ENCODE measurements at places on chromosomes 16 and 17.

GRCh38 chr17:40177275-40177874 lies at the start of gene RAPGEFL1:
Gene RAPGEFL1, plus strand, starts transcription at chr17:40177470. Its CDS starts 392 bp downstream, at chr17:40177862.
- DNase-seq = no peak

- no peak for DNase-seq
Measured at GRCh38 chr17:28577466-28577824, 750 bp upstream of the ALDOC start.

DNA sequence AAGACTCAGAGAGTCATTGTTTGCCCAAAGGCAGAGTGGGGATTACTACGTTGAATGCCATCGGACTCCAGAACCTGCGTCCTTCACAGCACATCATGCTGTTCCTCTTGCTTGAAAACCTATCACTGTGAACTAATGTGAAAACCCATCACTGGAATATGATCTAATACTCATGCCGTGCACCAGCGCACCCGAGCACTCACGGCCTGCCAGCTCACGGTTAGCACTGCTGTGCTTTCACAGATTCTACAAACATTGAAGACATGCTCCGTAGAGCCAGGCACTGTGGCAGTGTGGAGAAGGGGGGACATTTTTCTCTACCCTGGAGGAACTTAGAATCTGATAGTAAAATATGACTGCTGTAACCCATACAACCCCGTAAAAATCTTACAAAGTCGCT lies 350.4 kb downstream of the C16orf95 start:
- DNase-seq = no peak

DNA sequence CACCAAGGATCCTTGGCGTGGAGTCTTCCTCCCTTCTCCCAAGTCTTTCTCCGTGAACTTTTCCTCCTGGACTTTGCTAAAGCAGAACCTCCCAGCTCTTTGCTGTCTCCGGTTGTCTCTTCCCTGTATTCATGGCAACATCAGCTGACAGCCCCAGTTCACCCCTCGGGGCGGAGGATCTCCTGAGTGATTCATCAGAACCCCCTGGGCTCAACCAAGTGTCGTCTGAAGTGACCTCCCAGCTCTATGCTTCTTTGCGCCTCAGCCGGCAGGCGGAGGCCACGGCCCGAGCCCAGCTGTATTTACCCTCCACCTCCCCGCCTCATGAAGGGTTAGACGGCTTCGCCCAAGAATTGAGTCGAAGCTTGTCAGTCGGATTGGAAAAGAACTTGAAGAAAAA lies 943 bp downstream of the CNTROB start:
- no peak for DNase-seq

- DNase-seq = no peak
Measured at GRCh38 chr16:82451449-82451848, 175.3 kb upstream of the CDH13 start.

DNA sequence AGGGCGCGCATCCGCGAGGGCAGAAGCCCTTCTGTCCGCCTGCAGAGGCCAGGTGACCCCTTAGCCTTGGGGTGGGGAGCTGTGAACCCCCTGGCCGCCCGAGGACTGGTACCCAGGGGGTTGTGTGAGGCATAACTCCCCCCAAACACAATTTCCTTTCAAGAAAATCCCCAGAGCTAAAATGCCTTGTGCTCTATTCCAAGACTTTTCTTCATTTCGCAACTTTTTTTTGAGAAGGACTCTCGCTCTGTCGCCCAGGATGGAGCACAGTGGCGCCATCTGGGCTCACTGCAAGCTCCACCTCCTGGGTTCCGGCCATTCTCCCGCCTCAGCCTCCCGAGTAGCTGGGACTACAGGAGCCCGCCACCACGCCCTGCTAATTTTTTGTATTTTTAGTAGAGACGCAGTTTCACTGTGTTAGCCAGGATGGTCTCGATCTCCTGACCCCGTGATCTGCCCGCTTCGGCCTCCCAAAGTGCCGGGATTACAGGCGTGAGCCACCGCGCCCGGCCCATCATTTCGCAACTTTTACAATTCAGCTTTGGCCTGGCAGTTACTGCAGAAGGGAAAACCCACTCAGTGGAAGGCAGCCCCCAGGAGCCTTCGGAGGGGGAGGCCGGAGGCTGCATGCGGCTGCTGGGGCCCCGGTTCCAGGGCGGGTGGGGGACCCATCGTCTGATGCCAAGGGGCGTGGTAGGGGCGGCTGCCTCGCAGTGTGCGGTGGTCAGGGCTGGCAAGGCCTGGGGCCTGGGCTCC lies 963 bp upstream of the APRT start:
- DNase-seq = no peak

DNA sequence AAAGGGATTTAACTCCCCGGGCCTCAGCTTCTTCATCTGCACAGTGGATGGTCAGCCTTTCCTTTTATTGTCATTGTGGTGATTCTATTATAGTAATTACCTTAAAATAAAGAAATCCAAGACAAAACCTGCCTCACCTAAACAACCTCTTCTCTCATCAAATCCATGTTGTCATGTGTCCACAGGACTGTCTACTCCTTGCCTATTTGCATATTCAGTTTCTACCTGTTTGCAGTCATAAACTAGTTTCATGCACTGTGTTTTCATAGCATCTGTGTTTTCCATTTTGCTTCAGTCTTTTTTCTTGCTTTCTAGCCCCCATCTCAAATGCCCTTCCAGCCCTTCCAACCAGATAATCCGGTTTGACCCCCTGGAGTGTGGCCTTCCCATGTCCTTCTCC lies 44.3 kb upstream of the CPNE2 start:
- DNase-seq = no peak

DNA sequence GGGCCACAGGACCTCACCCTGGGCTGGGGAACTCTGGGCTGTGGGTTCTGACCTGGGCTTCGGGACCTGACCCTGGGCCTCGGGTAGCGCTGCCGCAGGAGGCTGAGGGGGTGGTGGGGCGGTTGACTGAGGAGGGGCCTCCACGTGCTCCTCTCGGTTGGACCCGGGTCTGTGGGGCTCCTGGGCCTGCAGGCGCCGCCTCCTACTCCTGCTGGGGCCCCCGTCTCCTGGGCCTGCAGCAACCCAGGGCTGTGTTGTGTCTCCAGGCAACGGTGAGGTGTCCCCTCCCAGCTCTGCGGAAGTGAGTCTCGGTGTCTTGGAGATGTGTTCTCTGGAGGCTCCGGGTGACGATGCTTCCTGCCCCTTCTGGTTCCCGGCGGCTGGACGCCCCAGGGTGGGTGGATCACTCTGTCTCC lies 41.5 kb upstream of the GNG13 start:
- no peak for DNase-seq

- DNase-seq = no peak
Measured at GRCh38 chr17:34542700-34543336, 36.6 kb upstream of the TMEM132E start.

- DNase-seq = no peak
Measured at GRCh38 chr17:11308531-11308930, 67.5 kb downstream of the SHISA6 start.

GRCh38 chr16:30456302-30456701 lies 10.6 kb upstream of the SEPHS2 start:
- no peak for DNase-seq

- no peak for DNase-seq
Measured at GRCh38 chr16:31868691-31869167, 4.9 kb upstream of the ZNF267 start.

- DNase-seq = no peak
Measured at GRCh38 chr17:5794881-5795506, 210.7 kb upstream of the NLRP1 start.

DNA sequence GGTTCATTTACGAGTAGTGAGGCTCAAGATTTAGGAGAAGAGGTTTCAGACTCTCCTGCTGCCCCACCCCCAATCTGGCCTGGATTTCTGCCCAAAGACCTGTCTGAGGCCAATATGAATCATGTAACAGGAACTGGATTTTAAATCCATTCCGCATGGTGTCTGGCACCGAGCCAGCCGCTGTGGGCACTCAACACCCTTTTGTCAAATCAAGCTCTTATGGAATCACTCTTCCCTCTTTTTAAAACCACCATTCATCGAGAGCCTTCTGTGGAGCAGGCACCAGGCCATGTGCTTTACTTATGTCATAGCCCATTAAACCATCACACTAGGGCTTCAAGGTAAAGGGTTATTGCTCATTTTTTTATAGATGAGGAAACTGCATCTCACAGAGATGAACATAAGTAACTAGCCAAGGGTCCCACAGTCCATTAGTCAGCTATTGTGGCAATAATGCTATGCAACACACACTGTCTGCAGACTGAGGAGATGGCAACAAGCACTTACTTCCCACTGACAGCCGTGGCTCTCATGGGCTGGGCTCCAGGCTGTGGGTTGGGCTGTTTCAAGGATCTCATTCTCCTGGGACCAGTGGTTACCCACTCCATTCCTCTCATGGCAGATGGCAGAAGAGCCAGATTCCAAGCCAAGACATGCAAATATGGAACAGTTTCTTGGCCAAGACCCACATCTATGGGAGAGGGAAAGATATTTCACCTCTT lies 93.6 kb downstream of the WSCD1 start:
- DNase-seq = no peak

- DNase-seq = no peak
Measured at GRCh38 chr16:81315271-81316175, 761 bp downstream of the GAN start.

DNA sequence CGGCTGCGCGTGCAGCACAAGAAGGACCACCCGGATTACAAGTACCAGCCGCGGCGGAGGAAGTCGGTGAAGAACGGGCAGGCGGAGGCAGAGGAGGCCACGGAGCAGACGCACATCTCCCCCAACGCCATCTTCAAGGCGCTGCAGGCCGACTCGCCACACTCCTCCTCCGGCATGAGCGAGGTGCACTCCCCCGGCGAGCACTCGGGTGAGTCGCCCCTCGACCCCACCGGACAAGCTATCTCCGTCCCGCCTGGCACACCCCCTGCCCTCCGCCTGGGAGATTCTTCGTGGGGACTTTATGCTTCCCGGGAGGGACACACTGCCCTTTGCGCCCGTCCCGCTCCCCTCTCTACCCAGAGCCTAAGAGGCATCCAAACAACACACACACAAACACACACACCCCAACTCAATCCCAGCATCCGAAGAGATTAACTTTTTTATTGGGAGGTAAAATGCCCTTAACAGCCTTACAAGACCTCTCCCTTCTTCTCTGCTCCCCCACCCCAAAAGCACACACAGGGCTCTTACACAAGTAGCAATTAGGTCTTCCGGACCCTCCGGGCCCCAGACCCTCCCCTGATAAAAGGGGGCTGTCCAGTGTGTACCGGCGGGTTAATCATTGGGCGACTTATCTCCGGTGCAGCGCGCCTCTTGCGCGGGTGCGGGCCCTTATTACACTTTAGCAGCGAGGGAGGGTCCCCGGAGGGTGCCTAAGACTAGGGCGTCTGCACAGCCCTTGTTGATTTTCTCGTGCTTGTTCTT lies 2.1 kb downstream of the SOX9 start:
- DNase-seq = no peak

DNA sequence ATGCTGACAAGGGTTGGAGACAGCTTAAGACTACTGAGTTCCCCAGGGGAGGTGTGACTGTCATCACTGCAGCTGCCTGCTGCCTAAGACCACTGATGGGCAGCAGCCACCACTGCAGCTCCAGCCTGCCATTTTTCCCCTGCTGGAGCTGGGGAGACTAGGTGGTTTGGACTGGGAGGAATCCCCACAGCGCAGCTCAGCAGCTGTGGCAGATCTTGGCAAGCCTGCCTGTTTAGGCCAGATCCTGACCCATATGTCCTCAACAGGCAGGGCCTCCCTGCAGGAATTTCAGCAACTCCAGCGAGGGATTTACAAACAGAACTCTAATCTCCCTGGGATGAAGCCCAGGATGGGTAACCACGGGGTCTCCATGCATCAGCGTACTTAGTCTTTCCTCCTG lies 356.4 kb upstream of the TOM1L1 start:
- DNase-seq = no peak

GRCh38 chr17:17223736-17224135 lies 13.2 kb downstream of the FLCN start:
- DNase-seq = no peak

DNA sequence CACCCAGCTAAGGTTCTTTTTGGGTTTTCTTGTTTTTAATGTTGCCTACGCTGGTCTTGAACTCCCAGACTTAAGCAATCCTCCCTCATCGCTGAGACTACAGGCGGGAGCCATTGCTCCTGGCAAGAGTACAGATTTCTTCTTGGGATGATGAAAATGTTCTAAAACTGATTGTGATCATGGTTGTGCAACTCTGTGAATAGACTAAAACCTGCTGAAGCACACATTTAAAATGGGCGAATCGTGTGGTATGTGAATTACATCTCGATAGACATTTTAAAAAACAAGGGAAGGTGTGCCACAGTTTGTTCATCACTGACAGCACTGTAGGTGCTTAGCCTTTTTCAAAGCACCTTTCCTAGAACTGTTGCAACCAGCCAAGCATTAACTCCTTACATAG lies 48.8 kb upstream of the CDH3 start:
- DNase-seq = no peak

- DNase-seq = no peak
Measured at GRCh38 chr16:4982056-4982867, 24.1 kb downstream of the SEC14L5 start.

- no peak for DNase-seq
Measured at GRCh38 chr16:8632675-8633182, 11.2 kb downstream of the METTL22 start.

GRCh38 chr17:39612291-39612894 lies 4.7 kb upstream of the NEUROD2 start:
- DNase-seq = no peak

- DNase-seq = no peak
Measured at GRCh38 chr17:3543453-3543852, 14.2 kb downstream of the TRPV3 start.

DNA sequence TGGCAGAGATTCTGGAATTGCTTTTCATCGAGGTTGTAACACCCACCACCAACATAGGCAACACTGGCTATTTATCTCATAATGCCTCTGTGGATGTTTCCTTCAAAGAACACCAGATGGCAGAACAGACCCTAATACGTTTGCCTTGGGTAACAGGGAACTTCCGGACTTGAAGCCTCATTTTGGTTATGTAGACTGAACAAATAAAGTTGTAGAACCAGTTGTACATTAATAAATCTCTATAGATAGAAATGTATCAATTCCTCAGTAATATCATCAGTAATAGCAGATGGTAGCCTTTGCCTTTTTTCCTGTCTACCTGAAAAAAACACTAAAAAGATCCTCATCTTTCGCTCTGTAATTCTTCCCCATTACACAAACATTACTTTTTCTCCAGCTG lies 25.9 kb upstream of the APOH start:
- no peak for DNase-seq

GRCh38 chr16:23406024-23406423 lies 47.0 kb downstream of the COG7 start:
- DNase-seq = no peak
